Activated T-helper 17 cell treated with anti-CD3 and anti-CD28 coated beads, Interleukin-2, amount 50 U/mL, for 72 hours (primary cell): ENCODE measurements at places on chromosomes 2 and 18.

GRCh38 chr2:241811201-241811951, 2.4 kb downstream of the NEU4 start:
- no peak for ATAC-seq

DNA sequence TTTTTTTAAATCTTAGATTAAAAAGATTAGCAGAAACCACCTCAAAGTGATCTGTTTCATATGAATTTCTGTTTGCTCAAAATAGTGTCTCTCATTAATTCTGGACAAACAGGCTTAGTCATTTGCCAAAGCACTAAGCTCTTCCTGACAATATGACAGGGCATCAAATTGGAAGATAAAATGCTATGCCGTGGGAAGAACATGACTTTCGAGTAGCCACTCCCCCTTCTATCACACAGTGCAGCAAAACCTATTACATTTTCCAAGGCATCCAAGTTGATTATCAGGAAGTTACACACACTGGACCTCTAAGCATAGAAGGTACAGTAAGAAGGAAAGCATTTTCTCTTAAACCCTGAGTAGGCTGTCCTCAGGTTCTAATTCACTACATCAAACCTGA, 89.5 kb downstream of the STK39 start:
- ATAC-seq, result no peak

- no peak for ATAC-seq
These were observed 1.4 kb upstream of the FAM168B start for GRCh38 chr2:131094463-131095281.

- ATAC-seq, result no peak
These were observed 17.8 kb upstream of the ODC1 start for GRCh38 chr2:10465910-10466309.

DNA sequence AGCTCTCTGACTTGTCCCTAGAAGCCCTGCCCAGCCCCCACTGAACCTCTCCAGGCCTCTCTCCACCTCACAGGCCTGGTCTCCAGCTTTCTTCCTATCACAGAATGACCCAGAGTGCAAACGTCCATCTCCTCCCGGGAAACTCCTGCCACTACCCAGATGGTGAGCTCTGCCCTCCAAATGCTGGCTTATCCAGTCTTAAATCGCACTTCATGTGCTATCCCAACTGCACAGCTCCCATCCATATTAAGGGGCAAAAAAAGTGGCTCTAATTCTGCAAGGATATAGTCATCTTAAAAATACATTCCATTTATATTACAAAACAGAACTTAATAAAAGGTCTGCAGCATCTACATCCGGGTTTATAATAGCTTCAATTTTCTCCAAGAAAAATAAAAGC, 70.8 kb upstream of the CDC42EP3 start:
- ATAC-seq, result no peak

DNA sequence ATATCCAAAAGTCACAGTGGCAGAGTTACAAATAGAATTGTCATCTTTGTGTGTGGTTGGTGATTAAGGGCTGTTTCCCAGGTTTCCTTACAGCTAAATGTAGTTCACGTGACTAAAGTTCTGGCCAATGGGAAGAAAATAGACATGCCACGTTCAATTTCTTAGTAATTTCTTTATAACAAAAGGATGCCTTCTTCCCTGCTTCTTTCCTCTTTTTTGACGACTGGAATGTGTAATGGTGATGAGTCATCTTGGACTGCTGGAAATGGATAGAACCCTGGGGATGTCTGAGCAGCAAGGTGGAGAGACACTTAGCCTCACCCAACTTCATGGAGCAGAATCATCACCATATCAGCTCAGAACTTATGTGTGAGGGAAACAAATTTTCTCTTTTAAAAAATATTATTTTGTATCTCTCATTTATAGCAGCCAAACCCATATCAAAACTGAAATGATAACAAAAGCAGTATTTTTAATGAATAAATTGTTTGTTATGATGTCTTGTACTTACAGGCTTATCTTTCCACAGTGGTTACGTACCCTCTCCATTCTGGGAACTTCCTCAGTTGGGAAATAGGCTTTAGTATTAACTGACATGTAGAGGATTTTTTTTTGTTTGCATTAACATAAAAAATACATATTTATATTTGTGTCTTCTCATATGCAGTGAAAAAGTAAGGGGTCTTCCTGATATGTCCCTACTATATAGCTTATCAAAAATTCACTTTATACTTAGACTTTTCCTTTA, 91.1 kb upstream of the CDH2 start:
- no peak for ATAC-seq

- ATAC-seq, result no peak
These were observed 75.6 kb upstream of the CCDC150 start for GRCh38 chr2:196563876-196564275.

- no peak for ATAC-seq
These were observed 84.2 kb downstream of the DYNC1I2 start for GRCh38 chr2:171771463-171771862.
